Endodermal cell (in vitro differentiated cells): ENCODE measurements at places on chromosomes 7 and 10. TPM values are rescaled to one million over a fixed set of nuclear protein-coding genes. Genes with fewer than 3 reads are reported as not detected.
A peak's percentile ranks its signal among the peaks of the same experiment; 100 is the strongest.

EGR2 gene
- total RNA-seq, result 0.35 and 0.43 TPM in 2 replicates

- peaks cover 9% of the 10 kb centered on the region for H3K4me1 ChIP-seq
- no peaks in the 10 kb centered on the region for H3K36me3 ChIP-seq
- H3K27me3 ChIP-seq, result no peaks in the 10 kb centered on the region
- H3K4me3 ChIP-seq, result no peak overlapping the region
Observed at GRCh38 chr10:95352684-95353083, 61.9 kb upstream of the PDLIM1 start.

DNA sequence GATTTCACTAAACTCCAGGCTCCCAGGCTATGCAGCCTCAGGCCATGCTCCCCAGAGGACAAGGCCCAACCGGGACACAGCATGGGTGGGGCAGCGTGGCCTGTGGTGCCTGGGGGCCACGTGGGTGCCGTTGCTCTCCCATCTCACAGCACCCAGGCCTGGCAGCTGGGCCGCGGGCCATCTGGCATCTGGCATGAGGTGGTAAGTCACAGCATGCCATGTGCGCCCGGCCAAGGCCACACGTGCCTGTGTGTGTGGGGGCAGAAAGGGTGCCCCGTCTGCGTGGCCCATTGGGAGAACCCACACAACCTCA, 204.1 kb downstream of the EBF3 start:
- peaks cover 11% of the 10 kb centered on the region for H3K4me1 ChIP-seq
- H3K36me3 ChIP-seq, result no peaks in the 10 kb centered on the region
- H3K4me3 ChIP-seq, result no peak overlapping the region
- H3K27ac ChIP-seq, result no peak overlapping the region
- peak; percentile 18 for DNase-seq

- no peak overlapping the region for H3K27ac ChIP-seq
- H3K4me1 ChIP-seq, result no peaks in the 10 kb centered on the region
- no peak overlapping the region for H3K4me3 ChIP-seq
- no peak for DNase-seq
- peaks cover 55% of the 10 kb centered on the region for H3K36me3 ChIP-seq
Observed at GRCh38 chr10:95233377-95234034, 39.5 kb downstream of the ACSM6 start.

GRCh38 chr10:105025092-105025491, 384.0 kb downstream of the SORCS3 start:
- no peak for DNase-seq
- no peaks in the 10 kb centered on the region for H3K36me3 ChIP-seq
- no peaks in the 10 kb centered on the region for H3K4me1 ChIP-seq
- no peaks in the 10 kb centered on the region for H3K27me3 ChIP-seq
